Spleen (tissue), 13 donors: ENCODE measurements at places on chromosomes 3 and 15. TPM values are rescaled to one million over a fixed set of nuclear protein-coding genes. Genes with fewer than 3 reads are reported as not detected.

The GOLGA8T gene
- total RNA-seq: not detected

DNA sequence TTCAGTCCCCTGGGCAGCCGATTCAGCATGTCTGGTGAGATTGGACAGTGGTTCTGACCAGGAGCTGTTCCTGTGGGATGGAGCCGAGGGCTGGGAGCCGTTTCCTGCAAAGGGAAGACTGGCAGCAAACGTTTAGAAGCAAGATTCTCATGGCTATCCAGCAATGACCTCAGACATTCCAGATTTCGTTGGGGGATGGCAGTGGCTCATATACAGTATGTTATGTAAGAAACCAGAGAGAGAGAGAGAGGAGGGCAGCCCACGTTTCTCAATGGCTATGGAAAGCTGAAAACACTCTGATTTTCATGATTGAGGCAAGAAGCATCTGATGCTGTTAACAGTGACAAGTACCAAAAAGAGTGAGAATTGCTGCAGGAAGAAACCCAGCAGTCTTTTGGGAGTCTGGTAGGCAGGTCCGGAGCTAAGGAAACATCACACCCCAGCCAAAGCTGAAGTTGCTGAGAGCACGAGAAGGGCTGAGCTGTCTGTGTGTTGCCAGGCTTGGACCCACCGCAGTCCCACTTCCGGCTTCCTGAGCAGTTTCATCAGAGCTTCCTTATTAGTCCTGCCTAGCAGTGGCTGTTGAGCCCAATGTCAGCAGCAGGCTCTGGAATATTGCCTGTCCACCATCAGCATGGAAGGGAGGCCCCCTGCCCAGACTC is 25.6 kb upstream of the VPS8 start:
- H3K4me1 ChIP-seq: peaks cover 14% of the 10 kb centered on the region
- no peaks in the 10 kb centered on the region for H3K36me3 ChIP-seq
- H3K27me3 ChIP-seq: no peaks in the 10 kb centered on the region

The CD96 gene
- total RNA-seq: 43.9 TPM

DNA sequence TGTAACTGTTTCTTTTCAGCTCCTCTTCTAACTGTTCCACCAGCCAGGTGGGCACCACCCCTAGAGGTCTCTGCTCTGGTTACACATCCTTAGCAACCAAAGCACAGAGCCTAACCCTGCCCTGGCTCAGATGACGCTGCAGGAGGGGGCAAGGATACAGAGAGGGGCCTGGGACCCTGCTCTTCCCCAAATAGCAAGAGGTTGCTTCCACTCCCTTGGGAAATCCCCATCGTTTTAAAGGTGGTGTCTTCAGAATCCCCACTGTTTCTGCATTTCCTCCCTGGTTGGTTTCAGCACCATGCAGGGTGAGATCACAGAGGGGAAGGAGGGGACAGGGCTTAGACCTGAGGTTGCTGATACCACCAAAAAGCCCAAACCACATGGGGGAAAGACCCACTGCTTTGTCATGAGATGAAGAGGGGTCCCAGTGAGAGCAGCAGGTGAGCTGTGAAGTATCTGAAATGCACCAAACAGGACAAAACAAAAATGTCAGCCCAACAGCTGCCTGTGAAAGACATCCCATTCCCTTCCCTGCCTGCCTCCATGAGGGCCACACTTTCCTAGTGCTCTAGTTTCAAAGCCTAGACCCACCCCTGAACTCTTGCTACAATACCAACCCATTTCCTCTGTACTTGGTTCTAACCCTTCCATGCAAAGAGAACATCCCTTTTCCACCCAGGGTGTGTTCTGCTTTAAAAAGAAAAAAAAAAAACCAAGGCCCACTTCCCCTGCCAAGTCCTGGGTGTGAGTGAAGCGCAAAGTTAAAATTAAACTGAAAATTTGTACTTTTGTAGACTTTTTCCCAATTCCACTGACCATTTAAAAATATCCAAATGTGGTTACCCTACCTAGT is 29.0 kb downstream of the ANP32A start:
- H3K4me3 ChIP-seq: no peak overlapping the region
- H3K27ac ChIP-seq: peak overlapping the region; percentile 86
- no peaks in the 10 kb centered on the region for H3K27me3 ChIP-seq

GRCh38 chr15:85854345-85855097 is 59.8 kb upstream of the KLHL25 start:
- no peak overlapping the region for H3K27ac ChIP-seq
- no peaks in the 10 kb centered on the region for H3K36me3 ChIP-seq
- no peak for DNase-seq
- peaks cover 5% of the 10 kb centered on the region for H3K27me3 ChIP-seq

- no peak for DNase-seq
- no peaks in the 10 kb centered on the region for H3K36me3 ChIP-seq
- no peak overlapping the region for H3K27ac ChIP-seq
- no peaks in the 10 kb centered on the region for H3K27me3 ChIP-seq
- H3K4me3 ChIP-seq: no peak overlapping the region
Observed at GRCh38 chr3:75294124-75294523, 370.0 kb upstream of the FRG2C start.

The KLF15 gene
- 3.5 TPM for total RNA-seq

The GOLGA8G gene
- not detected for total RNA-seq

DNA sequence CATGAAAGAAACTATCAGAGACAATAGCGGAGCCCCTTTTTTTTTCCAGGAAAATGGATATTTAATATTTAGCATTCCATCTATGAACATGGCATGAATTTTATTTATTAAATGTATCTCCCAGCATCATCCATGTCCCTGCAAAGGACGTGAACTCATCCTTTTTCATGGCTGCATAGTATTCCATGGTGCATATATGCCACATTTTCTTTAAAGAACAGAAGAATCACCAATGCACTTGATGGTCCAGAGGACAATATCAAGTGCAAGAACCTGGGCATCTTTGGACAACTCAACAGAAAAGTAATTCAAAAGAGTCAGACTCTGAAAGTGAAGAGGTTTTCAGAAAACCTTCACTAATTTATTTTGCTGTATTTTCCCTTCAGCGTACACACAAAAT is 133.0 kb upstream of the SLC7A14 start:
- no peak for DNase-seq
- H3K4me3 ChIP-seq: no peak overlapping the region
- no peaks in the 10 kb centered on the region for H3K36me3 ChIP-seq

The COL7A1 gene
- 9.4 TPM for total RNA-seq

- H3K4me1 ChIP-seq: no peaks in the 10 kb centered on the region
- no peak overlapping the region for H3K4me3 ChIP-seq
- no peak overlapping the region for H3K27ac ChIP-seq
Observed at GRCh38 chr15:57548835-57549234, 42.9 kb upstream of the MYZAP start.

DNA sequence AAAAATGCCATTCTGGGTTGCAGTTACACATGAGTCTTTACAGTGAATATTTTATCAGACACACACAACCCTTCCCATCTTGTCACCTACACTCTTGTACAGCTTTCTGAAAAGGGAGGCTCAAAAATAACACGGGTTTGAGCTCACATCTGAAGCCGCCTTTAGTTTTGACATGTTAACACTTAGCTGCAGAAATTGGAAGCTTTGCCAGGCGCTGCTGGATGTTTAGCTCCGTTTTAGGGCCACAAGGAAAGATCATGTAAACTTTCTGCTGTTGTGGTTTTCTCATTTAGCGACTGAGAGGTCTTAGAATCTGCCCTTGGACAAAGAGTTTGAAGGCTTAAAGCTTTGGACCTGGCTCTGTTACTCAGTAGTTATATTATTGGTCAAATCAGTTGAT is 120.1 kb downstream of the OXNAD1 start:
- no peaks in the 10 kb centered on the region for H3K36me3 ChIP-seq
- H3K27ac ChIP-seq: no peak overlapping the region
- H3K27me3 ChIP-seq: no peaks in the 10 kb centered on the region
- no peak overlapping the region for H3K4me3 ChIP-seq
- DNase-seq: no peak

The UBA7 gene
- total RNA-seq: 197 TPM

- DNase-seq: no peak
- H3K27me3 ChIP-seq: no peaks in the 10 kb centered on the region
- no peak overlapping the region for H3K4me3 ChIP-seq
- H3K4me1 ChIP-seq: peaks cover 7% of the 10 kb centered on the region
- H3K27ac ChIP-seq: no peak overlapping the region
Observed at GRCh38 chr3:179166561-179167201, 18.5 kb downstream of the PIK3CA start.

DNA sequence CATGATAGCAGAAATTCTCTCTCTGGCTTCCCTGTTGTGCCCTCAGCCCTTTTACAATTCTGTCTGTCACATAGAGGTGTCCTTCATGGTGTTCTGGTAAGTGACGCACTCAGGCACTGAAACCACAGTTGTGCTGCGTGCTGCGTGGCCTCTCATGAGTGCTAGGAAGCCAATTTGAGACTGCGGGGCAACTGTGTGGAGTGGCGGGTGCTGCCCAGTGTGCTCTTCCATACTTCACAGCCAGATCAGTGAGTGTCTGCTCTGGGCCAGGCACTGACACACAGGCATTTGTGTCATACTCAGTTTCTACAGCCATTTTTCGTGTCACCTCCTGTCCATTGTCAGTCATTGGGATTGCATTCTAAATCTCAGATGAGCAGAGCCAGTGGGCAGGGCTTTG is 133.1 kb upstream of the PLXNA1 start:
- H3K27ac ChIP-seq: no peak overlapping the region
- H3K4me1 ChIP-seq: peaks cover 17% of the 10 kb centered on the region
- no peaks in the 10 kb centered on the region for H3K27me3 ChIP-seq
- H3K4me3 ChIP-seq: no peak overlapping the region
- DNase-seq: peak; percentile 19

- no peak for DNase-seq
- H3K4me3 ChIP-seq: peak overlapping the region; percentile 77
- peak overlapping the region; percentile 85 for H3K27ac ChIP-seq
- H3K36me3 ChIP-seq: no peaks in the 10 kb centered on the region
- peaks cover 30% of the 10 kb centered on the region for H3K27me3 ChIP-seq
Observed at GRCh38 chr15:48644467-48644826, 1.1 kb downstream of the FBN1 start.

GRCh38 chr15:90839187-90840071 is 29.0 kb upstream of the FURIN start:
- DNase-seq: peak; percentile 87
- no peak overlapping the region for H3K4me3 ChIP-seq
- H3K36me3 ChIP-seq: no peaks in the 10 kb centered on the region
- H3K27me3 ChIP-seq: no peaks in the 10 kb centered on the region

The SRGAP3 gene
- total RNA-seq: 4.6 TPM
